Suprapubic skin (tissue), 4 donors: ENCODE measurements at places on chromosomes 13 and 19. TPM values are rescaled to one million over a fixed set of nuclear protein-coding genes. Genes with fewer than 3 reads are reported as not detected.

NLRP7 gene
- total RNA-seq: not detected

HIF3A gene
- 6.6 TPM for total RNA-seq

POU2F2 gene
- 244 TPM for total RNA-seq

CGB7 gene
- 2.9 TPM for total RNA-seq

DGKH gene
- total RNA-seq: 28.0 TPM

RGS9BP gene
- total RNA-seq: 1.7 TPM

XPO4 gene
- total RNA-seq: 15.0 TPM

ZNF540 gene
- 0.73 TPM for total RNA-seq

NOSIP gene
- 85.6 TPM for total RNA-seq

SIGLEC12 gene
- not detected for total RNA-seq

DNA sequence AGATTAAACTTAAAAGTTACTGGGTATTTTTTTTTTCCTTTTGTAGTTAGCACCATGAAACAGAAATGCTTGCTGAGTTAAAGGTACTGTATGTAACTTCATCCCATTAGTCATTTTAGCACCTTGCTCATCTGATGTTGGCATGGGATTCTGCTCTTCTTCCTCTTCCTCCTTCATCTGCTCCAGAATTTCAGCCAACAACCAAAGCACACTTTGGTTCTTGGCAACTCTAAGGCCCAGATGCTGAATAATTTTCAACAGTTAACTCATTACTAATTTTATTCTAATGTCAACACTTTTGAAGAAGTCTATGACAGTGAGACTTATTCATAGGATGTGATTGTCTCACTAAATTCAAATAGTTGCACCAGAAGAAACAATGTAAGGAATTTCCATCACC lies 359.2 kb downstream of the KCTD12 start:
- no peaks in the 10 kb centered on the region for H3K4me1 ChIP-seq
- H3K27me3 ChIP-seq: no peaks in the 10 kb centered on the region
- H3K27ac ChIP-seq: no peak overlapping the region
- no peaks in the 10 kb centered on the region for H3K36me3 ChIP-seq
- H3K4me3 ChIP-seq: no peak overlapping the region

DNA sequence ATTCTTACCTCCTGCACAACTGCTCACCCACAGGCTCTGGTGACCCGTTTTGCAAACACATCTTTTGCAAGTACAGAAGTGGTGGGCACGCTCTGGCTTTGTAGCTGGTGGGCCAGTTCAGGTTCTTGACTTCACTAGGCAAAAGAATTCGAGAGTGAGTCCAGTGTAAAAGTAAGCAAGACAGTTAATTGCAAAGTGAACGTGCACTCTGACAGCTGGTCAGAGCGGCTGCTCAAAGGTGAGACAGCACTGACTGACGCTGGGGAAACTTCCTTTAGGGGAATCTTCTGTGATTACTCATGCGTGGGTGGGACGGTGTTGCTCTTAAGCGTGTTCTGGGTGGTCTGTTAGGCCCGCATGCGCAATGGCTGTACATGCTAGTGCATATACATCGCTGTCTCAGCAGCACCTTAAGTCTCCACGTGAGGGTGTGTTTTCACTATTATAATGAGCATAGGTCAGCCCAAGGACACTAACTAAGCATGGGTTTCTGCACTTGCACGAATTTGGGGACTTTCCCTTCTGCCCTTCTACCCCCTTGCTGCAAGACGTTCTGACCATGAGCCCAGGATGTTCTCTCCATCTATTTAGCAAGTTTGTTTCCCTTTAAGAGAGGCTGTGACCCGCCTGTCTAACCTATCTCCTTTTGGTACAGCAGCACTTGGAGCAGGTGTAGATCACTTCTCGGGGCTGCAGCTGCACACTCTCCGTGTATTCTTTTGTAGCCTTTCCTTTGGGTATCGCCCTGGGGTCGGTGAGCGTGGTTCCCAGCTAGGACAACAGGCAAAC lies 30.2 kb upstream of the CD33 start:
- no peak overlapping the region for H3K4me3 ChIP-seq
- no peak overlapping the region for H3K27ac ChIP-seq
- H3K27me3 ChIP-seq: peaks cover 14% of the 10 kb centered on the region

- no peak overlapping the region for H3K4me3 ChIP-seq
- no peak overlapping the region for H3K27ac ChIP-seq
- peaks cover 7% of the 10 kb centered on the region for H3K27me3 ChIP-seq
Measured at GRCh38 chr13:109323338-109323737, 463.0 kb downstream of the IRS2 start.

GRCh38 chr13:73542446-73542845 lies 483.6 kb downstream of the KLF5 start:
- H3K36me3 ChIP-seq: no peaks in the 10 kb centered on the region
- H3K27me3 ChIP-seq: no peaks in the 10 kb centered on the region
- H3K4me1 ChIP-seq: peaks cover 26% of the 10 kb centered on the region
- peak overlapping the region; percentile 73 for H3K27ac ChIP-seq

- no peak for DNase-seq
- H3K4me3 ChIP-seq: no peak overlapping the region
- no peaks in the 10 kb centered on the region for H3K36me3 ChIP-seq
- H3K4me1 ChIP-seq: peaks cover 75% of the 10 kb centered on the region
- peak overlapping the region; percentile 77 for H3K27ac ChIP-seq
- no peaks in the 10 kb centered on the region for H3K27me3 ChIP-seq
Measured at GRCh38 chr13:97255515-97256021, 33.4 kb downstream of the MBNL2 start.

GRCh38 chr13:45178349-45179162 lies 22.3 kb downstream of the KCTD4 start:
- DNase-seq: no peak
- H3K4me1 ChIP-seq: no peaks in the 10 kb centered on the region
- H3K27me3 ChIP-seq: no peaks in the 10 kb centered on the region
- no peaks in the 10 kb centered on the region for H3K36me3 ChIP-seq

GRCh38 chr19:6373813-6374108 lies 1.2 kb downstream of the ALKBH7 start:
- H3K36me3 ChIP-seq: peaks cover 20% of the 10 kb centered on the region
- H3K27me3 ChIP-seq: no peaks in the 10 kb centered on the region
- peak overlapping the region; percentile 84 for H3K4me3 ChIP-seq
- peaks cover 28% of the 10 kb centered on the region for H3K4me1 ChIP-seq
- H3K27ac ChIP-seq: peak overlapping the region; percentile 2
- DNase-seq: no peak

- peak within 1 kb of the TSS; percentile 99 for H3K27ac ChIP-seq
- peak; percentile 99 for DNase-seq
- peaks cover 55% of the 10 kb centered on the region for H3K36me3 ChIP-seq
- H3K27me3 ChIP-seq: no peaks in the 10 kb centered on the region
- peak within 1 kb of the TSS; percentile 77 for H3K4me3 ChIP-seq
Measured at GRCh38 chr13:45341034-45341798, at the start of gene TPT1. Gene TPT1 (minus strand): TSS chr13:45341183. CDS start chr13:45341069, 114 bp downstream.

GRCh38 chr13:22848539-22849052 lies 332.2 kb upstream of the SGCG start:
- DNase-seq: no peak
- no peak overlapping the region for H3K4me3 ChIP-seq
- H3K27me3 ChIP-seq: no peaks in the 10 kb centered on the region

- no peak overlapping the region for H3K27ac ChIP-seq
- H3K36me3 ChIP-seq: no peaks in the 10 kb centered on the region
- H3K4me1 ChIP-seq: no peaks in the 10 kb centered on the region
- H3K4me3 ChIP-seq: no peak overlapping the region
- DNase-seq: peak; percentile 55
Measured at GRCh38 chr13:111667757-111668156, 347.3 kb downstream of the TEX29 start.

DNA sequence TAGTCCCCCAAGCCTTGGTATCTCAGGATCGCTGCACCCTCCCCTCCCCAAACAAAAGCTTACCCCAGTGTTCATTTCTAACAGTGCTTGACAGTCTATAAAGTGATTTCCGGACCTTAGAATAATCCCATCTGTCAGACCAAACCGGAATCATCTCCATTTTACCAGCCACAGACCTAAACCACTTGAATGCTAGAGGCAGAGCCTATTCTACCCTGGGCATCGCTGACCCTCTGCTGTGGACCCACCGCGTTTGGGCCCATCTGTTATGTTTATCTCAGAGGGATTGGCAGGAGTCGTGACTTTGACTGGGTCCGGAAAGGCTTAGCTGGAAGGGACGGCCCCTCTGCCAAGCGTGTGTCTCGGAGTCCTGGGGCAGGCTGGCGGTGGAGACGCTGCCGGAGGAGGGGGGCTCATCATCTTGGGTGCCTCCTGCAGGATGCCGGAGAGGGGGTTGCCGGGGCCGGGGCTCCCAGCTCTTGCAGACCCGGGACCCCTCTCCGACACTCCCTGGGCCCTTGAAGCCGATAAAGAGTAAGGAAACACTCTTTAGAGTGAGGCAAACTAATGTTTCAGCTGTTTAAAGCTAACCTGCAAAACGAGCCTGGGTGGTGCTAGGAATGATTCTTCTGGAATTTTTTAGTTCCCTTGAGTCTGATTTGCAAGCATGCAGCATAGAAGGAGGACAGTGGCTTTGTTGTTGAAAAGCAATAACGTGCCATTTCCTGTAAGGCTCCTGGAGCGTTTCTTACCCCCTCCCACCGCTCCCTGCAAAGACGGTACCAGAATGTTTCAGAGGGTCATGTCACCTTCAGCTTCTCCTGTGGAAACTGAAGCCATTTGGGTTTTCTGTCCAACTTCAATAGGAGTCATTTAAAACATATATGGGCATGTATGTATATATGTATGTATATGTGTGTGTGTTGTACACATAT lies 1.3 kb downstream of the SLC25A42 start:
- H3K27ac ChIP-seq: peak overlapping the region; percentile 36
- no peaks in the 10 kb centered on the region for H3K27me3 ChIP-seq
- peak overlapping the region; percentile 94 for H3K4me3 ChIP-seq
- H3K4me1 ChIP-seq: peaks cover 53% of the 10 kb centered on the region
- DNase-seq: no peak

- H3K27me3 ChIP-seq: no peaks in the 10 kb centered on the region
- no peak for DNase-seq
- peaks cover 6% of the 10 kb centered on the region for H3K4me1 ChIP-seq
Measured at GRCh38 chr13:93248627-93249047, 22.0 kb downstream of the GPC6 start.

DNA sequence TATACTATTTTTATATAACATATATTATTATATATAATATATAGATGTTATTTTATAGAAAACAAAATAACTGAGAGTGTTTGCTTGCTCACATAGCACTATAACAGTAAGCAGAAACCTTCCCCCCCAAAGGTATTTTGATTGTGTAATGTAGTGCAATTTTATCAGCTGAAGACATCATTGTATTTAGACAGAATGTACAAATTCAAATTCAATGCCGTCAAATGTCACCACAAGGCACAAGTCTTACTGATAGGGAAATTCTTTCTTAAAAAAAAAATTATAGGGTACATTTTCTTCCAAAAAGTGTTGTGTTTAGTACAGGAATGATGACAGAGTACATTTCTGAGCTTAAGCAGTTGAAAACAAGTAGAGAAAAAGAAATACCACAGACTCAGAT lies 1147.1 kb upstream of the SPRY2 start:
- DNase-seq: no peak
- H3K36me3 ChIP-seq: no peaks in the 10 kb centered on the region
- no peak overlapping the region for H3K27ac ChIP-seq
- H3K4me3 ChIP-seq: no peak overlapping the region
- no peaks in the 10 kb centered on the region for H3K27me3 ChIP-seq
- no peaks in the 10 kb centered on the region for H3K4me1 ChIP-seq

DNA sequence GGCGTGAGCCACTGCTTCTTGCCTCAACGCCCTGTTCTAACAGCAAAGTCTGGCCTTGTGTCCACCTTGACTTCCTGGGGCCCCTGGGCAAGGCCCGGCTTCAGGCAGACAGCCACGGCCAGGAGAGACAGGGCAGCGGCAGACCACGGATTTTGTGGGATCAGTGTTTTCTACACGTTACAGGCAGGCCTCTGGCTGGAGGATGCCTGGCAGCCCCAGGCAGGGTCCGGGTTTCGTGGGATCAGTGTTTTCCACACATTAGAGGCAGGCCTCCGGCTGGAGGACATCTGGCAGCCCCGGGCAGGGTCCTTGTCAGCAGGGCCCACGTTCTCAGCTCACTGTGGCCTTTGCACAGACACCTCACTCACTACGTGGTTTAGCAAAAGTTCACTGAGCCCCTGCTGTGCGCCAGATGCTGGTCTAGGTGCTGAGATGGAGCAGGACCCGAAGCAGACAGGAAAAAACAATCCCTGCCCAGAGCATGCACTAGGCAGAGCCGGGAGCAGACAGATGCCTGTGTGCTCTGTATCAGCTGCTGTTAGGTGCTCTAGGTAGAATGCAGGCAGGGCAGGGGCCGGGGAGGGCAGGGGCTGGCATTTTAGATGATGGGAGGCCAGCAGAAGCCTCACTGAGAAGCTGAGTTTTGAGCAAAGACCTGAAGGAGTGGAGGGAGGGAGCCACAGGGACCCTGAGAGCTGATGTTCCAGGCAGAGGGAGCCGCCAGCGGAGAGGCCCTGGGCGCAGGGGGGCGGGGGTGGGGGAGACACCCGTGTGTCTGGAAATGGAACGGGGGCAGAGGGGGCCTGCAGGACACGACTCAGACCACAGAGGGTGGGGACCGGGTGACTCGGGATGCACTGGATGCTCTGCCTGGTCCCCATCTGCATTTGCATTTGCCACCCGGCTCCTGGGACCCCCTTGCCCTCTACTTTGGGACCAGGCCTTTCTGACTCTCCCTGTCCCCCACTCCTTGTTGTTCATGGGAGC lies 25.0 kb upstream of the NCCRP1 start:
- no peak overlapping the region for H3K4me3 ChIP-seq
- H3K36me3 ChIP-seq: peaks cover 77% of the 10 kb centered on the region
- DNase-seq: no peak
- H3K4me1 ChIP-seq: peaks cover 24% of the 10 kb centered on the region
